Ovary (tissue), 10 donors: ENCODE measurements at places on chromosomes 6 and 20. TPM values are rescaled to one million over a fixed set of nuclear protein-coding genes. Genes with fewer than 3 reads are reported as not detected.

DNA sequence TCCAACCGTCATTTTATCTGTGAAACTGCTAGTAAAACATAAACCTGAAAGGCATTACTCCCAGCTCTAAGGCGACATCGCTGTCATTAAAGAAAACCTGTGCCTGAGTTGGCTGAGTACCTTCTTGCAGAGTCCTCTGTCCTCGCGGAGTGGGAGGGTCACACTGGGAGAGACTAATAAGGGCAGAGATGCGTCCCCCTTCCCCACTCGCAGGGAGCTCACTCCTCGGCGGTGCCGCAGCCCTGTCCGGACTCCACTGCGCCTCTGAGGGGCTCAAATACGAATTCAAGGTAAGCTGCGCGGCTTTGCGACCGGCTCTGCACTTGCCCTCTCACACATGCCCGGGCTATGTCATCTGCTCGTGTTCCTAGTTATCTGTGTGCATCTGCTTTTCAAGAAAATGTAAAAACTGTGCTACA is at the start of gene COL19A1:
Gene COL19A1, plus strand, starts transcription at position 206 of the 419 bp plus-strand sequence. CDS start 13,012 bp downstream, outside the sequence.
- H3K4me3 ChIP-seq = peak within 1 kb of the TSS; percentile 42
- no peak within 1 kb of the TSS for H3K27ac ChIP-seq
- H3K4me1 ChIP-seq = peaks cover 4% of the 10 kb centered on the region
- DNase-seq = no peak
- no peaks in the 10 kb centered on the region for H3K27me3 ChIP-seq

The BANF2 gene
- not detected for polyA plus RNA-seq

DNA sequence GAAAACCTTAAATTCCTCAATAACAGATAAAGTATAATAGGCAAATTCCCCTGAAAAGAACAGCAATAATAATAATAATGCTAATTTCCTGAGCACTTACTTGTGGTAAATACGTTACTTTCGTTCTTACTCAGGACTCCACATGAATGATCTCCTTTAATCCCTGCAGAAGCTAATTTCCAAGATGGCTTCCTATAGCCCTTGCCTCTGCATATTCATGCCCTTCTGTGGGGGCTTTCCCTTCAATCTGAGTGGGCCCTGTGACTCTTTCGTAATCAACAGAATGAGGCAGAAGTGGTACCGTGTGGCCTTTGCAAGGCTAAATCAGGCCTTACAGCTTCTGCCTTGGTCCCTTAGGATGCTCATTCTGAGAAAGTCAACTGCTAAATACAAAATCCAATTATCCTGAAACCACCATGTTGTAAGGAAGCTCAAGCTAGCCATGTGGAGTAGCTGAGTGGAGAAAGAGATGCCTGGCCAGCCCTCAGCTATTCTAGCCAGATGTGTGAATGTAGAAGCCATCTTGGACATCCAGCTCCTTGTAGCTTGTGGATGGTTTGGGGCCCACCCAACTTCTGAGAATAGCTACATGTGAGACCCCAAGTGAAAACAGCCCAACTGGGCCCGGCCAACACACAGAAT is 50.5 kb downstream of the MCUR1 start:
- no peak for DNase-seq
- no peak overlapping the region for H3K4me3 ChIP-seq
- H3K36me3 ChIP-seq = no peaks in the 10 kb centered on the region
- peaks cover 7% of the 10 kb centered on the region for H3K4me1 ChIP-seq
- H3K27ac ChIP-seq = no peak overlapping the region
- H3K27me3 ChIP-seq = no peaks in the 10 kb centered on the region

- H3K27me3 ChIP-seq = no peaks in the 10 kb centered on the region
- no peaks in the 10 kb centered on the region for H3K36me3 ChIP-seq
- no peak overlapping the region for H3K27ac ChIP-seq
- H3K4me3 ChIP-seq = no peak overlapping the region
- H3K4me1 ChIP-seq = no peaks in the 10 kb centered on the region
- no peak for DNase-seq
These were observed 3.6 kb upstream of the TOX2 start for GRCh38 chr20:43911066-43911465.

GRCh38 chr6:15249371-15250019 is 3.6 kb downstream of the JARID2 start:
- peak overlapping the region; percentile 91 for H3K4me3 ChIP-seq
- H3K4me1 ChIP-seq = no peaks in the 10 kb centered on the region
- no peak for DNase-seq
- no peaks in the 10 kb centered on the region for H3K27me3 ChIP-seq
- H3K27ac ChIP-seq = peak overlapping the region; percentile 88

The LY6G6C gene
- polyA plus RNA-seq = 0.17 TPM

- H3K36me3 ChIP-seq = no peaks in the 10 kb centered on the region
- H3K27me3 ChIP-seq = no peaks in the 10 kb centered on the region
- H3K4me3 ChIP-seq = no peak overlapping the region
- no peak for DNase-seq
- H3K27ac ChIP-seq = no peak overlapping the region
These were observed 151.8 kb downstream of the UNC5CL start for GRCh38 chr6:40887079-40887791.

DNA sequence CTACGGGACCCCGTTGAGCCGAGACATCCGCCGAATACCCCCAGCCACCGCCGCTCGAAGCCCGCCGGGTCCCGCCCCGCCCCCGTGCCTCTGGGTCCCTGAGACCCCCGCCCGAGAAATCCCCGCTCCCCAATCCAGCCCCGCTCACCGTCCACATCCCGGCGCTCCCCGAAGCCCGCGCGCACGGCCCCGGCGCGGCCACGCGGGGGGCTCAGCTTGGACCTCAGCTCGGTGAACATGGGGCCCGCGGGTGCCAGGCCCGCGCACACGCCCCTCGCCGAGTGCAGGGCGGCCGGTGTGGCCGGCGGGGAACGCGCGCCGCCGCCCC is 249 bp downstream of the SAMD10 start:
- no peaks in the 10 kb centered on the region for H3K36me3 ChIP-seq
- no peak overlapping the region for H3K27ac ChIP-seq
- DNase-seq = no peak
- H3K4me3 ChIP-seq = peak overlapping the region; percentile 35
- H3K27me3 ChIP-seq = peaks cover 5% of the 10 kb centered on the region

DNA sequence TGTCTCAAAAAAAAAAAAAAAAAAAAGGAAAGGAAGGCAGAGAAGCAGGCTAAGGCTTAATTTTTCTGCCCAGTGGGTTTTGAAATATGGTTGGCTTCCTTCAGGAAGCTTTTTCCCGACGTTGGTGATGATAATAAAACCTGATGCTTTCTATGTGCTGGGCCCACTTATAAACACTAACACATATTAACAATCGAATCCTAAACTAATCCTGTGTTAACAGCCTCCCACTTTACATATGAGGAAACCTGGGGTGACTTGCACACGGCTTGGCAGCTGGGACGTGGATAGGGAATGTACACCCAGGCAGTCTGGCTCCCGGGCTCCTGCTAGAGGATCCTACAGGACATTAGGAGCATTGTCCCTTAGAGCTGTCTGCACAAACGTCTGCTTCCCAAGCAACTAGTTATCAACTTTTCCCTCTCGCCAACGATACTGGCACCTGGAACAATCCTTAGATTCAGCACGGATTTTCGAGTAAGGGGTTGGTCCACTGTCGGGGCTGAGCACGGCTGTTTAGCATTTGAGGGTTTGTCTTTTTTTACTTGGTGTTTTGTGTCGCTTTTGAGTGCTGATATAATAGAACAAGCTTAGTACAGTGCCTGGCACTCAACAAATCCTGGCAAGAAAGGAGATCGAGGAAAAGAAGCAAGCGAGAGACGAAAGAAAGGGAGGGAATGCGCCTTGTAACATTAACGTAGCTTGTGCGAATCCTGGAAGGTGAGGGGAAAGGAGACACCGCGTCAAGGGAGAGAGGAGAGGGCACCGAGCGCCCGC is 622 bp upstream of the KIZ start:
- H3K4me3 ChIP-seq = peak overlapping the region; percentile 97
- DNase-seq = peak; percentile 39
- H3K27me3 ChIP-seq = no peaks in the 10 kb centered on the region
- no peaks in the 10 kb centered on the region for H3K36me3 ChIP-seq
- H3K4me1 ChIP-seq = no peaks in the 10 kb centered on the region

The VIP gene
- polyA plus RNA-seq = 0.46 TPM

DNA sequence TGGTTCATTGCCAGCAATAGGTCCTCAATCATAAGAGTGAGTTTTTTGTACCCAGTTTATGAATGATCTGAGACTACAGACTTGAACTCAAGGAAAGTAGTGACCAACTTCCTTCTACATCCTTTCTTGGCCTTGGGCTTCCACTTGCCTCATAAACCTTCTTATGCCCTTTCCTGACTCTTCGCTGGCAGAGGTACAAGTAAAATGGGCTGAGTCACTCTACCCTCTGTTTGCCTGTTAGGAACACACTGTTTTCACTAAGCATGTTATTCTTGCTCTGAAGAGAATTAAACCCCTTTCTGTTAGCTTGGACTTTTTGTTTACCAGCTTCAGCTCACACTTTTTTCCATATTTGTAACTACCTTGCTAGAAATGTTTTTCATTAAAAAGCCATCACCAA is 74.4 kb downstream of the PKHD1 start:
- H3K27me3 ChIP-seq = no peaks in the 10 kb centered on the region
- H3K36me3 ChIP-seq = no peaks in the 10 kb centered on the region

The OR2H1 gene
- not detected for polyA plus RNA-seq

The APOM gene
- polyA plus RNA-seq = 7.7 TPM

- no peaks in the 10 kb centered on the region for H3K27me3 ChIP-seq
- H3K27ac ChIP-seq = no peak overlapping the region
- DNase-seq = no peak
- no peak overlapping the region for H3K4me3 ChIP-seq
- no peaks in the 10 kb centered on the region for H3K36me3 ChIP-seq
These were observed 13.4 kb downstream of the CST3 start for GRCh38 chr20:23624324-23624691.

DNA sequence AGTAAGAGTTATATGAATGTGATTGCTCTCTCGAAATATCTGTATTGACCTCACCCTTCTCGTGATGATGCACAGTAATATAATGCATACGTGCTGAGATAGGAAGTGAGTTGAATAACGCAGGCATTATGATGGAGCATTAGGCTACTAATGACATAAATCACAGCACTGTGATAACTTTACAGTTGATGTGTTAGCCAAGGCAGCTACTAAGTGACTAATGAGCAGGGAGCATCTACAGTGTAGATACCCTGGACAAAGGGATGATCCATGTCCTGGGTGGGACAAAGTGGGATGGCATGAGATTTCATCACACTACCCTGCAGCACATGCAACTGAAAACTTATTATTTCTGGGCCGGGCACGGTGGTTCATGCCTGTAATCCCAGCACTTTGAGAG is 68.4 kb downstream of the HDGFL1 start:
- H3K4me3 ChIP-seq = no peak overlapping the region
- no peak overlapping the region for H3K27ac ChIP-seq
- no peak for DNase-seq
- no peaks in the 10 kb centered on the region for H3K36me3 ChIP-seq

DNA sequence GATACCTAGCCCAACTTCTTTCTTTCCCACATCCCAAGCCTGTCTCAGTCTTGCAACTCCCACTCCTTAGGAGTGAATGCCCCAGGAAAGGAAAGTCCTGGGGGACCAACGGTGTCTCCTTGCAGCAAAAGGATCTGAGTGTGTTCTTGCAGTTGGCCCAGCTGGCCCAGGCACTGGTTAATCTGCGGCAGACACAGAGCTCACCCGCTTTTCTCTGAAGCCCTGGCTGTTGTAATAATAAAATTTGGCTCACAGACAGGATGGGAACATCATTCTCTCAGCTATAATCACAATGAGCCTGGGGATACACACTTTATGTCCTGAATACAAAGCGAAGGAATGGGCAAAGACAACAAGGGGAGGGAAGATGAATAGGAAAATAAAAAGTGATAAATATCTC is 287.0 kb upstream of the PRND start:
- no peaks in the 10 kb centered on the region for H3K4me1 ChIP-seq
- no peaks in the 10 kb centered on the region for H3K27me3 ChIP-seq
- H3K36me3 ChIP-seq = no peaks in the 10 kb centered on the region

- no peaks in the 10 kb centered on the region for H3K36me3 ChIP-seq
- H3K4me1 ChIP-seq = no peaks in the 10 kb centered on the region
- DNase-seq = no peak
- no peak overlapping the region for H3K4me3 ChIP-seq
- no peak overlapping the region for H3K27ac ChIP-seq
- no peaks in the 10 kb centered on the region for H3K27me3 ChIP-seq
These were observed 463 bp upstream of the HLA-DMB start for GRCh38 chr6:32941214-32941768.

The DACT2 gene
- 0.17 TPM for polyA plus RNA-seq

DNA sequence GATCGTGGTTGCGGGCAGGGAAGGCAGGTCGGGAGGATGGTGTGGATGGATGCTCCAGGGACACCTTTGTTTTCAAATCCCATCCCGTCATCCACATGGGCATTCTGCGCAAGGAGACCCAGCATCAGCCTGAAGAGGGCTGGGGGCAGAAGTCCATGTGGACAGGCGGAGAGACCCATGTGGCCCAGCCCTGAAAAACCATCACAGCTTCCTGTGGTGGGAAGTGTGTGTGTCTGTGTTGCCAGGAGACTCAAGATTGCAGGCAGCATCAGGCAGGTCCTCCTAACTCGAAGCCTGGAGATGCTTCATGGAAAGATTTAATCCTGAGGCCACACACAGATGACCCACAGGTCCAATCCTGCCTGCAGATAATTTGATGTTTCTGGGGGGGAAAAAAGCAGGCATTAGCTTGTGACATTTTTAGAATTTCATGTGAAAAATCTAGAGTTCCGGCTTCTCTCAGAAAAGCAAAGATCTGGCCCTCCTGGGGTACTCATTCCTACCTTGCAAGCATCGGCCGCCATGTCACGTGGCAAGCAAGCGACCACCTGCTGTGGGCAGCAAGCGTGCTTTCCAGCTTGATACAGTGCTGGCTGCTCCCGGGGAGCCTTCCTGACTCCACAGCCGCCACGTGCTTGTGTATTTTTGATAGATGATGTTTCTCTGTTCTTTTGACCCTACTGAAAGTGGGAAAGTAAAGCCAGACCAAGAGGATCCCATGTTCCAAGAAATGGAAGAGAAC is 25.8 kb downstream of the BCAS4 start:
- H3K27ac ChIP-seq = no peak overlapping the region
- H3K36me3 ChIP-seq = no peaks in the 10 kb centered on the region
- H3K27me3 ChIP-seq = no peaks in the 10 kb centered on the region

The C20orf141 gene
- polyA plus RNA-seq = not detected

DNA sequence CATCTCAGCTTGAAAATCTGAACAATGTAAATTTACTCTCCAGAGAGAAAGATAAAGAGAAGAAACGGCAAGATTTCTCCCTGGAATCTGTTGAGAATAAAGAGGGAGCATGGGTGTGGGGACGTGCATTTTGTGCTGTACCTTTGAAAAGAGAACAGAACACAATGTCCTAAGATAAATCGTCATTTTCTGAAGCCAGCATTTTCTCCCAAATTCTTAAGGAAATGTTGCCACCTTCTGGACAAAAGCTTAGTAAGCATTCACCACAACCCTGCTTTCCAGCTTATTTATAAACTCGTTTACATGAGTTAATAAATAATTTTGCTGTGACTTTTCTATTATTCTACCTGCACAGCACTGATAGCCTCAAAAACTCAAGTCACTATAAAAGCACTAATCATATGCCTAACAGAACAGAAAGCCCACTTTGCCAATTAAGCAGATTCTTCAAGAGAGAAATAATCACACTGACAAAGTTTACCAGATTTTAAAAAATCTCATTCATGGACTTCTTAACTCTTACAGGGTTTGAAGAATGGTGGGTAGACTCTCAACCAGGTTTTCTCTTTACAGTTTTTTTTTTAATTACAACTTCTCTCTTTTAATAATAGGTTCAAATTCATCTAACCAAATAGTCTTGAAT is 155.8 kb downstream of the MBOAT1 start:
- H3K27me3 ChIP-seq = no peaks in the 10 kb centered on the region
- no peaks in the 10 kb centered on the region for H3K36me3 ChIP-seq
- H3K4me1 ChIP-seq = no peaks in the 10 kb centered on the region
